MCF 10A (cell line): ENCODE measurements at places on chromosomes 3 and 15. TPM values are rescaled to one million over a fixed set of nuclear protein-coding genes. Genes with fewer than 3 reads are reported as not detected.

Gene LSG1
- total RNA-seq: 30.5 and 35.1 TPM in 2 replicates

Gene ANP32A
- total RNA-seq: 150 and 159 TPM in 2 replicates

Gene SLC28A2
- not detected in 2 replicates for total RNA-seq

- peak; percentile 20 for DNase-seq
Observed at GRCh38 chr15:98967096-98967495, 40.5 kb downstream of the PGPEP1L start.

- peak; percentile 51 for DNase-seq
Observed at GRCh38 chr15:90337256-90337655, 14.8 kb upstream of the ZNF774 start.

DNA sequence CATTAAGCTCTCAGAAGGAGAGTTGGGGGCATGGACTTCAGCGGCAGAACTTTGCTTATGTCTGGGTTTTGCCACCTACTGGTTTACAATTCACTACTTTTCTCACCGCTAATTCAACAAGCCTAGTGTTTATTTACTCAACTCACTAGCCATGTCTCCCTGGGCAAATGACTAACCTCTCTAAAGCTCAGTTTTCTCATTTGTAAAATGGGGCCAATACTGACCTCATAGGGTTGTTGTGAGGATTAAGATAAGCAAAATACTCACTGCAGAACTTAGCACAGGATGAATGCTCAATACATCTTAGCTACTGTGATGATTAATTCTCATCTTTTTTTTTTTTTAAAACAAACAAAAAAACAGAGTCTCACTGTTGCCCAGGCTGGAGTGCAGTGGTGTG, 106.3 kb downstream of the CADPS start:
- no peak for DNase-seq
